ENCODE measurements at places on chromosomes 11 and 22.

GRCh38 chr11:127393460-127393997, 393.0 kb upstream of the KIRREL3 start:
- DNase-seq, result no peak

DNA sequence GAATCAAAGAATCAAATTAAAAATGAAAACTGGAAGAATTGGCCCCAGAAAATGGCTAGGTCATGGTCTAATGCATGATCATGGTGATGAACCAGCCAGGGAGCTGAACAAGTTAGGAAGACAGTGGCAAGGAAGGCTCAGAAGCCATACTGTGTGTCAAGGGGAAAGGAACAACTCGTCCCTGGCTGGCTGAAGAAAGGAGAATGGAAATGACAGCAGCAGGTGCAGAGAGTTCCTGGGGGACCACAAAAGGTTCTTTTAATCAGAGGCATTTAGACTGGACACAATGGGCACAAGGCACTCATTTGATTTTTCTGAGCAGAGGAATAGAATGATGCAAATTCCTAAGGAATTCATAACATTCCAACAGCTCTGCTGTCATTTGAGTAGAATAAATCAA, 209.9 kb downstream of the LARGE1 start:
- DNase-seq, result no peak

GRCh38 chr22:32837142-32837541, 35.6 kb downstream of the TIMP3 start:
- DNase-seq, result no peak

DNA sequence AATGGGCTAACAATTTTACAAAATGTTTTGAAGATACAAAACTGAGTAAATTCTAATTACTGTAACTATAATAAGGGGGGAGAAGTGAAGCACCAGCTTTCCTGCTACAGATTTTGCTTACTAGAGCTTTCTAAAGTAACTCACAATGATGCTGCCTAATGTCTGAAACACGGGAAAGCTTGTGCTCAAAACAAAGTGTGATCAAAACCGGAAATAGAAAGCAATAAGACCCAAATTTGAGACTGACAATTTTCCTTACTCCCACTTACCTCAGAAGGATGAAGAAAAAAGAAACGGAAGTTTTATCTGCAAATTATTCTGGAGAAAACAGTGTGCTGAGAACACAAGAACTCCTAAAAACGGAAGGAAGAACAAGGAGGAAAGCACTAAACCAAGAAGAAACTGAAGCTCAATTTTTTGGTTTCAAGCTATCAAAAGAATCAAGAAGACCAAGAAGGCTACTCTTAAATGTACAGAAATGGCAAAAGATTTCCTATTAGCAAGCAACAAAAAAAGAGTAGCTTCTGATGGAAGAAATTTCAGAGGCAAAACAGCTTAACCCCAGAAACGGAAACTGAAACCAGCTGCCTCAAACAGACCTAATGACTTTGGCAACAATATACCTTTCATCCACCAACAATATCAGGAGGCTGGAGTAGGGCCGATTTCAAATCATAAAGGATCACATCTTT, 33.4 kb downstream of the AMBRA1 start:
- DNase-seq, result peak; percentile 46

DNA sequence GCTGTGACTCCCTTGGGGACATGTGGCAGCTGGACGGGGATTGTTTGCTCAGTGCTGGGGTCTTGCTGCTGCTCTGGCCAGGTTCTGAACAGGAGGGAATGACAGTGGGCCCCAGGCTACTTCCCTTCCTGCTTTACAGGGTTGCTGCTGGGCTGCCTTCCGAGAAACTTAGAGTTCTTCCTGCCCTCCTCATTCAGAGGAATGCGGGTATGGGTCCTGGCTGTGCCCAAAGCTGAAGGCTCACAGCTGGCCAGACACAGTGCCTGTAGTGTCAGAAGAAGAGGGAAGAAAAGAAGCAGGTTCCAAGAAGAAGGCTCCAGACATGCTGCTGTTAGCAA, 108.3 kb upstream of the PARVA start:
- no peak for DNase-seq

- DNase-seq, result no peak
These were observed 9.1 kb downstream of the UCP3 start for GRCh38 chr11:73999581-74000306.

DNA sequence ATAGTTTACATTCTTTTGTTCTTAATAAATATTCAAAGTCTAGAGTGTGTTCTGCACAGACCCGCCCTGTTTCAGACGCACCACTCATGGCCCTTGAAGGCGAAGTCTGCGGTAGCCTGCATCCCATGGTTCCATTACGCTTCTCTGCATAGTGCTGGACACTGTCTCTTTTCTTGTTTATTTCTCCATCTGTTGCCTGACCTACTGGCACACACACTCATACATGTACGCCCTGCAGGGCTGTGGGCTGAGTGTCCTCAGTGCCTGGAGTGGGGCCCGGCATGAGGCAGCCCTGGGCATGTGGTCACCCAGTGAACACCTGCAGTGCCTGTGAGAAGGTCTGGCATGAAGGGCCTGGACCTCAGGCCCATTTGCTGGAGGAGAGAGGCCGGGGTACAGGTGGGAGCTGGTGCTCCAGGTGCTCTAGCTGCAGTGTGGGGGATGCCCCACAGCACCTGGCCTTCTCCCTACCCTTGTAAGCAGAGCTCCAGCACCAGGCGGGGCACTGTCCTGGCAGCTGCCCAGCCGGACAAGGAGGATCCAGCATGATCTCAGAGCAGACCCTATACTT, 404.1 kb downstream of the TBC1D22A start:
- no peak for DNase-seq

DNA sequence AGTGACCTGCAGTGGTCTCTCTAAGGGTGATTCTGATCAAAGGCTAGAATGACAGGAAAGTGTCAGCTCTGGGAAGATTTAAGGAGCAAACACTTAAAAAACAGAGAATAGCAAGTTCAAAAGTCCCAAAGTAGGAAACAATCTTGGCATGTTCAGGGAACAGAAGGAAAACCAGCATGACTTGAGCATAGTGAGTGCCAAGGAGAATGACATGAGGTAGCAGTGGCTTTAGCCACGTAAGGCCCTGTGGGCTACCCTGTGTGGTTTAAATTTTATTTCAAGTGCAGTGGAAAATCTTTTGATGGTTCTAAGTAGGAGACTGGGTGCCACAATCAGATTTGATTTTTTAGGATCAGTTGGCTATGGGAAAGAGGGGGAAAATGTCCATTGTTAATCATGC, 149.4 kb downstream of the WNT11 start:
- DNase-seq, result no peak

GRCh38 chr11:130441719-130442118, 6.7 kb upstream of the ADAMTS15 start:
- no peak for DNase-seq

DNA sequence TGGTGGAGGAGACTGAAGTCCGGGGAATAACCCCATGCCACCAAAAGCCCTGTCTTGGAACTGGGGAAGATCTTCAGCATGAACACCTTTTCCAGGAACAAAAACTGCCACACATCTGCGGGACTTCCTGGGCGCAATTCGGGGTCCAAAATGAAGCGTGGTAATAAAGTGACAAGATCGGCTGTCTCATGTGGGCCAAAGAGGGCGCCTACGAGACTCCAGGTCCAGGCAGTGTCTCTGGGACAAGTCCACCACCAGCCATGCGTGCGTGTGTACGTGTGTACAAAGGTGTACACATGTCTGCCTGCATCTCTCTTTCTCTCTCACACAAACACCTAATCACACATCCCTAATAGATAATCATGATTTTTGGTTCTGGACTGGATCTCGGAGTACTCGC, 8.9 kb upstream of the MYBPC3 start:
- no peak for DNase-seq

DNA sequence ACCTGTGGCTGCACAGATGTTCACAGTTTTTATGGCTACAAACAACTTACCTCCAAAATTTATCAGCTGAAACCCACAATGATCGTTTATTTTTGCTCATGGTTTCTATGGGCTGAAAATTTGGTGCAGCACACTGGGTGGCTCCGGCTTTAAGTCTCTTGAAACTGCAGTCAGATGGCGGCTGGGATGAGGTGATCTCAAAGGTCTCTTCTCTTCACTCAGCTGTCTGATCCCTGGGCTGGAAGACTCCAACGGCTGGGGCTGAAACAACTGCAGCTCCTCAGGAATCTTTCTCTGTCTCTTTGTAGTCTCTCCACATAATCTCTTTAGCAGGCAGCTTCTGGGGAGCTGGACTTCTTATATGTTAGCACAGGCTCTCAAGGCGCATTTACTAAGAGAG, 117.3 kb upstream of the FAT3 start:
- DNase-seq, result no peak

GRCh38 chr11:119055901-119056300, 1.1 kb downstream of the HYOU1 start:
- peak; percentile 8 for DNase-seq

DNA sequence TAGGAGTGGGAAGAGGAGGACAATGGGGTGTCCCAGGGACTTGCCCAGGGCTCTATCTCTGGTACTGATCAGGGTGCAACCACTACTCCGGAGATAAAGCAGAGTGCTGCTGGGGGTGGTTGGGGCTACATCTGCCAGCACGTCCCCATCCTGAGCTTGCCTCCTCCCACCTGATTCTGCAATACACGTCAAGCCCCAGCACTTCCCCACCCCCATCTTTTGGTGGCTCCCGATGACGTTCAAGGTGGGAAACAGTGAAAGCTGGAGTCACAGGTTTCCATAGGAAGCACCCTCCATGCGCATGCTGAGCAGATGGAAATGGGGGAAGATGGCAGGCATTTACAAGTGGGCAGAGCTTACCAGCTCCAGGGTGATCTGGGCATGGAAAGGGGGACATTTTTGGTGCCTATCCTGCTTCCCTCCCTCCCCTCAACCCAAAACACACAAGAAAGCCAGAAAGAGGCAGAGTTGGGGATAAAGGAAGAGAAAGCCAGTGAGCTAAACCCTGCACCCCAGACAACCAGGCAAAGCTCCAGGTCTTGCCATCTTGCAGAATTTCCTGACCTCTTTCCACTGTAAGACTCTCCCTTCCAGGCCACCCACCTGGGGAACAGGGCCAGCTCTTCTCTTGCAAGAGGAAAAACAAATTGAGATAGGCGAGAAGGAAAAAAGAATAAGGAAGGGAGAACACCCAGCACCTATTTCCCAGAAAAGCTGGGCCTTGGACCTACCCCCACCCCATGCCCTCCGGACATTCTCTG, 15.8 kb downstream of the SYT7 start:
- DNase-seq, result no peak

DNA sequence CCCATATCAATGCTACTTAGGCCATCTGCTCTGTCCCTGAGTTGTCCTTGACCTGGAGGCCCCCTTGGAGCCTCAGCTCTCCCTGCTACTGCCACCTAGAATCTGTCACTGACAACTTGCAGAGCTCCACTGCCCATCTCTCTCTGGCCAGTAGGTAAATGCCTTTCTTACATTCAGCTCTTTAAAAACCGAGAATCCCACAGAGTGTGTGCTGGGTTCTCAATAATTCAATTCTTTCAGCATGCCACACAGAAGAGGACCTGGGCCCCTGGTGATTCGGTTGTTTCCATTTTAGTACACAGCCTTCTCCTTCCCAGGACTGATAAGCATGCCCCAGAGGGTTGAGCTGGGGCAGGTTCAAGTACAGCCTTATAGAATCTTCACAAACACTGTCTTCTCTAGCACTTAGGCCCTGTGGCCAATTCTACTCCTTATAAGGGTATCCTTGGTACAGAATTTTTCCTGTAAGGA, 22.0 kb upstream of the IPO7 start:
- no peak for DNase-seq

- DNase-seq, result no peak
These were observed 10.4 kb downstream of the P2RY2 start for GRCh38 chr11:73228268-73229134.

DNA sequence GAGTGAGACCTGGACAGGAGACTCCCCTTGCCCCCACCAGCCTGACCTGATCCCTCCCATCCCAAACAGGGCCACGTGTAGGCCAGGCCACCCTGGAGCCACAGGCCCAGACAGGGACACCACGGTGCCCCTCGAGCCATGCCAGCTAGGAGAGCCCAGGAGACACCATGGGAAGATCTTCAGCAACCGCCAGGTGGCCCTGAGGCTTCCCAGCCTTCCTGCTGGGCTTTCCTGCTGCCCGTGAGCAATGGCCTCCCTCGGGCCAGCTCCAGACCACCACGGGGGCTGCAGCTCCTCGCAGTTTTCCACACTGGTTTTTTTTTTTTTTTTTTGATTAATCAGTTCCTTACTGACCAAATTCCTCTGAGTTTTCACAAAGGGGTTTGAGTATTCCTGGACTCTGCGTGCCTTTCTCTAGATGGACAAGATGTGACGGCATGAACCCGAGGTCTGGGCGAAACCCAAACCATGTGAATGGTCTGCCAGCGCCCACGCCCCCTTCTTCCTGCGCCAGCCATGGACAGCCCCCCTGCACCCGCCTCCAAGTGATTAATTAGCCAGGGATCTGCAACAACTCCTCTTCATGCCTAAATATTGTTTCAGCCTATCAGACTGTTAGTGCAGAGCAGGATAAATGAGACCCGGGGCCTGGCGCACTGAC, 40.9 kb downstream of the TBX1 start:
- DNase-seq, result no peak

GRCh38 chr22:23237841-23238240, 57.5 kb downstream of the BCR start:
- DNase-seq, result no peak

- DNase-seq, result no peak
These were observed 1.1 kb downstream of the SHANK2 start for GRCh38 chr11:71251151-71251721.

DNA sequence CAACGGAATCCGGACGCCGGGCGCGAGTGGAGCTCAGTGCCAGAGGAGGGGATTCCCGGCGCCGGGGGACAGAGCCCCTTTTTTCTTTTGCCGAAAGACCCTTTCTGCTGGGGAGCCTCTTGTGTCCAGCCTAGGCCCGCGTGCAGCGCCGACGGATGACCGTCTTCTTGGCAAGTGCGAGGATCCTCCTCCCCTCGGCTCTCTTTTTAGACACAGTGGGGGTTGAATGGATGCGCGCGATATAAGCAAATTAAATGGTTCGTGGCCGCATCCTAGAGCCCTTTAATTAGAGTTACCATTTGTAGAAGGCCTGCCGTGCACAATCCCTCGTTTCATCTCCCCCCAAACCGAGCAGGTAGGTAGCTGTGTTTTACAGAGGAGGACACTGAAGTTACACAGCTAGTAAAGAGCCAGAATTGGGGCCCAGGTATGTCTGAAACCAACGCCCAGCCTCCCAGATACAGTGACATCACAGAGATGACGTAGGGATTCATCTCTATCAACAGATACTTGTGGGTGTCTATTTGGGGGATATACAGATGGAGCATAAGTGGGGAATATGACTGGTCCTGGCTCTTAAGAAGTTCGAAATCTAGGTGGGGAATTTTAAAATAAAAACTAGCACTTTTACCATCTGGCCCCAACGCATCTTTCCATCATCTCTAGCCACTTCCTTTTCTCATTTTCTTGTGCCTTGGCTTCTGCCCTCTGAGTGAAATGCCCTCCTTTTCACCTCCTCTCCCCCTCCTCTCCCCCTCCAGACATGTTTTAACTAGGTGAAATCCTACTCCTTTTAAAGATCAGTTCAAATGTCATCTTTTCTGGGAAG, 875 bp downstream of the TCP11L1 start:
- no peak for DNase-seq

GRCh38 chr11:12915093-12915492, 94.0 kb upstream of the RASSF10 start:
- no peak for DNase-seq

DNA sequence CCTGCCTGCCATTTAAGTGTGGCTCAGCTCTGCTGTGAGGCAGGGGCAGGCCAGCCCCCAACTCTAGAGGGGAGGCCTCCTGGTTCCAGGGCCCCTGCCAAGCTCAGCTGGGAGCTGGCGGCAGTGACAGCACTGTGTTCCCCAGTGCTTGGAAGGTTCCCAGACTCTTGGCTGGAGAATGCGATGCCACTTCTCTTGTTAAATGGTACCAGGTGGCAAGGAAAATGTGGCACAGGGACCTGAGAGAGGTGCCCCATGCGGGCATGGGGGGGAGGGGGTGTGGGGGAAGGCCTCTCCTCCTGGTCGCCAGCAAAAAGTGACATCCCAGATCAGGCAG, 8.4 kb upstream of the TNFRSF13C start:
- no peak for DNase-seq
